ENCODE measurements at places on chromosomes 5 and 9. TPM values are rescaled to one million over a fixed set of nuclear protein-coding genes. Genes with fewer than 3 reads are reported as not detected.

The CDKN2A gene
- polyA plus RNA-seq = 6.1 TPM

The PTPRD gene
- 0.60 TPM for polyA plus RNA-seq

The CENPP gene
- 3.6 TPM for polyA plus RNA-seq

The ITGA2 gene
- polyA plus RNA-seq = 3.7 TPM

The BTNL3 gene
- polyA plus RNA-seq = 0.02 TPM

Data from esophagus (tissue), 2 donors.